ENCODE measurements at places on chromosomes 5 and 9.

DNA sequence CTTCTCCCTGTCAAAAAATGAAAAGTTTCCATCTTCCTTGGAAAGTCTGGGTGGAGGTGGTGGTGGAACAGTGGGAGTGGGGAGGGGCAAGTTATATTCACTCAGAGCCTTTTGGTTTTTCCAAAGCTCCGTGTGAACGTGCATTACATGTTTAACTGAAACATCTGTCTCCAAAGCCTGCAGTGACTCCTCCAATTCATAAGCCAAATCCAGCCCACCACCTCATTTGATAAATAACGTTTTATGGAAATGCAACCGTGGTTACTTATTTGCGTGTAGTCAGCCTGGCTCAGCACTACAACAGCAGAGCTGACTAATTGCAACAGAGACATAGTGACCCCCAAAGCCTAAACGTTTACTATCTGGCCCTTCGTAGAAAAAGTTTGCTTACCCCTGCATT lies 13.9 kb downstream of the TNFSF8 start:
- DNase-seq: no peak

- no peak for DNase-seq
These were observed 426.8 kb downstream of the MAN2A1 start for GRCh38 chr5:110116539-110116938.

DNA sequence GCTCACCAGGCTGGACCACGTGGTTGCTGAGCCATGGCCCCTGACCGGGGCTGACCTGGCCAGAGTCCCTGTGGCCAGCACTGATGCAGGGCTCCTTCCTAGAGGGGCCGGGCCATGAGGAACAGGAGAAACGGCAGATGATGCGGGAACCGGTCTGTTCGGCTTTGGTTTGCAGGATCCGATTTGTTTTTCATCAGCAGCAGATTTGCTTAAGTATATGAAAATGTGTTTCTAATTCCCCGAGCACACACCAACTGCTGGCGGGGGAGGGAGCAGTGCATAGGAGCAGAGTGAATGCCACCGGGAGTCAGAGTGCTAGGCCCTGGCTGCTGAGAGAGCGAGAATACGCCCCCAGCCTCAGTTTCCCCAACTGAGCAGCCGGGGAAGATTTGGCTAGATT lies 13.6 kb downstream of the NTNG2 start:
- no peak for DNase-seq

GRCh38 chr9:123757547-123757946 lies 172.4 kb downstream of the DENND1A start:
- no peak for DNase-seq

GRCh38 chr5:4627131-4627530 lies 513.0 kb upstream of the ADAMTS16 start:
- DNase-seq: no peak

DNA sequence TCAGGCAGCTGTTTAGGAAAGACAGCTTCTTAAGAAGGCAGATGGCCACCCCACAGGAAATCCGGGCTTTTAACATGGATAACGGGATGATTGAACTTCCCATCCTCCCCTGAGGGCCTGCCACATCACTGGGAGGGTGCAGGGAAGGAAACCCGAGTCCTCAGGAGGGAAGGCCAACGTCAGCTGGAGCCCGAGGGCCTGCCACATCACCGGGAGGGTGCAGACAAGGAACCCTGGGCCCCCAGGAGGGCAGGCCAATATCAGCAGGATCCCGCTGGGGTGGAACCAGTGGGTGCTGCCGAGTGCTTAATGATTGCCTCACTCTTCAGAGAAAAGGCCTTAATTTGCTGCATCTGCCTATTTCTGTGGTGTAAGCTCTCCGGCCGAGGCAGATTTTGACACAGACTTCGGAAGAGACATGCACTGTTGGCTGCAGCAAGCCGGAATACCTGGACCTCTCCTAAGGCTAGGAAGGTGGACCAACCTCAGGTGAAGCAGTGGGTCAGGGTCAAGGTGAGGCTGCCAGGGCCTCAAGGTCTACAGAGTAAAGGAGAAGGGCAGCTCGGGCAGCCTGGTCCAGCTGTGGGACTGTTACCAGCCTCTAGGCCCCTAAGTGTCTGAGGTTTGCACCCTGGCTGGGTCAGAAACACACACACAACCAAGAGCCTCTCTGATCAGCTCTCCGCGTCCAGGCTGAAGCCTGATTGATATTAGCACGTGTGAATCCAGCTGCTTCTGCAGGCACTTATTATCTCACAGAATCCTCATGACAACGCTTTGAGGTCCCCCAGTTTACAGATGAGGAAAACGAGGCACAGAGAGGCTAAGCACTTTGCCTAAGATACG lies 14.8 kb upstream of the COL5A1 start:
- peak; percentile 91 for DNase-seq

DNA sequence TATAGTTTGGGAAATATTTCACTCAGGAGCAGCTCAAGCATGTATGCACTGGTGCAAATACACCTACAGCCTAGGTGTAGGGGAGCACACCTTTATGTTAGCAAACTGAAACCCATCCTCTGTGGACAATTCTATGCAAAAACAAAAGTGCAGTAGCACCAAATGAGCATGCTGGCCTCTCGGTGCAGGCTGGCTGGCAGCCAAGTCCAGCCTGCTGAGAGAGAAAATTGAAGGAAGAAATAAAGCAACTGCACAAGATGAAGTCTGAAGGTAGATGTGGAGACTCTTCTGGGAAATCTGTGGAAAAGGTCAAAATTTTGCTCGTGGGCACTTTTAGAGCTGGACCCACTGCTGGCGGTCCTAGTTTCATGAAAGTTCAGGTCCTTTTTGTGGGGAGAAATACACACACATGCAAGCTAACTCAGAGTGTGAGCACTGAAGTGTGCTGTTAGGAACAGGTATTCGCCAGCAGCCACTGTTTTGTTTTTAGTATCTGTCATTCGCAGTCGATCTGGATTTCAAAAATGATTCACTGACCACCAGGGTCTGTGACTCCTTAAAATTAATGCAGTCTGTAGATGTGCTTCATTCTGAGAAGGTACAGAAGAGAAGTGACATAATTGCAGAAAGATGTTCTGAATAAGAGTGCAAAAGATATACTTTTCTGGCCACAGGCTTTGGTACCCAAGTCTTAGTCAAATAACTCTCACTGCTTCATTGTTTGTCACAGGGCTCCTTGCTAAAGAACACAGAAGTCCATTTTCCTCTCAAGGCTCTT lies 281.7 kb downstream of the PARP8 start:
- no peak for DNase-seq

- DNase-seq: no peak
These were observed 15.0 kb upstream of the GRHPR start for GRCh38 chr9:37407468-37407867.

GRCh38 chr5:103943230-103943629 lies 380.6 kb upstream of the NUDT12 start:
- no peak for DNase-seq

GRCh38 chr9:79395755-79396154 lies 176.0 kb upstream of the TLE4 start:
- DNase-seq: no peak

DNA sequence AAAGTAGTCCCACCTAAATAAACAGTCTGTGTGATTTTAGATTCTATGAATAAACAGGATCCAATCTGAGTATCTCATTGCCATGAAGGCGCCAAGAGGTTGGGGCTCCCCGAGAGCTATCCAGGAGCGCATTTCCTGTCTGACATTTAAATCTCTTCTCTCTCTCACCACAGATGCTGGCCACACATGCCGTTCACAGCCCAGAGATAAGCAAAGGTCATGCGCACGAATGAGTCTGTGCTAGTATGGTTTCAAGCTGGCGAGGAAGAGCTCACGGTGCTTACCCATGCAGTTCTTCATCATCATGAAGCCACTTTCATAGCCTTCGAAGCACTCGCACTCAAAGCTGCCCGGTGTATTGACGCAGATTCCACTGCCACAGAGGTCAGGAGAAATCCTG lies 199.4 kb downstream of the FBN2 start:
- DNase-seq: no peak

DNA sequence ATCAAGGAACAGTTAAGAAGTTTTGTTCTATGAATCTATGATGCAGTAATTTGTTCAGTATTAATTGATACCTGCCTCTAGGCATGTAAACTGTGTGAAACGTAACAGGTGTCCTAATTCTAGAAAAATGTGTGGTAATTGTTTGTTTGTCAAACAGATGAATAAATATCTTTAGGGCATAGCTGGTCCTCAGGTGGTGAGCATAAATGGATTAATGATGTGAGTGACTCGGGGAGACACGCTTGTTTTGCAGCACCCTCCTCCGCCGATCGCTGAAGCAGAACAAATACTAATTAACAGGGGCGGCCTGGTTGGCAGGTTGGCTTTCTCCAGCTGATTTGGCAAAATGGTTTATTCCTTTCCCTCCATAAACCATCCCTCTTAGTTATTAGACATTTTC lies 88.8 kb downstream of the TLE4 start:
- DNase-seq: no peak

All from fibroblast of skin of right biceps (primary cell).